ENCODE measurements at places on chromosomes 1 and 21.
A peak's percentile ranks its signal among the peaks of the same experiment; 100 is the strongest.

- DNase-seq = peak; percentile 17
These were observed 756 bp downstream of the ANKRD13C start for GRCh38 chr1:70353601-70354331.

DNA sequence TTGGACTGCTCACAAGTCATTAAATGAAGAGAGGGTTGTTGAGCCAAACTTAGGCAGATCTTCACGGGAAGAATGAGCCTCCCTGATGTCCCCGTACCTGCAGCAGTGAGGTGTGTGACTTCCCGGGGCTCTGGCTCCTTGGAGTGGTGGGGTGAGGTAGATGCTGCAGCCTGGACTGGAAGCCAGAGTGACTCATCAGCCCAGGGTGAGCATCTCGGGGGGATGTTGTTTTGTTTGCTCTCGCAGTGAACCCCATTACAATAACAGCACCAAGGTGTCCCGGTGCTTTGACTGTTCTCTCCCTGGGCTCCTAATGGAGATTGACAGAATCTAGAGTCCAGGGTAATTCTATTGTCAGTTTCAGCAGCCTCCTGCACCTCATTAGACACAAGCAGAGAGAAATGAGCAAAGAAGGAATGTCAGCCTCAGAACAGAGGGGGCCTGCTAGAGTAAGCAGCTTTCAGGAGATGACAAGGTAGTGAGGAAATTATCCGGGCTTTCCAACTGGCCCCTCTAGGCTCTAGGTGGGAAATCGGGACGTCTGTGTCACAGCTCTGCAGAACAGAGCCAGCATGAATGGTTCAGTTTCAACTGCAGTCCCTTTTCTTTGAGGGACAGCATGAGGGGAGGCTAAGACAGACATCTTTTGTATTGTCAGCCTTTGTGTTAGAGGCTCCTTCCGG lies 36.0 kb upstream of the LRRN2 start:
- no peak for DNase-seq

DNA sequence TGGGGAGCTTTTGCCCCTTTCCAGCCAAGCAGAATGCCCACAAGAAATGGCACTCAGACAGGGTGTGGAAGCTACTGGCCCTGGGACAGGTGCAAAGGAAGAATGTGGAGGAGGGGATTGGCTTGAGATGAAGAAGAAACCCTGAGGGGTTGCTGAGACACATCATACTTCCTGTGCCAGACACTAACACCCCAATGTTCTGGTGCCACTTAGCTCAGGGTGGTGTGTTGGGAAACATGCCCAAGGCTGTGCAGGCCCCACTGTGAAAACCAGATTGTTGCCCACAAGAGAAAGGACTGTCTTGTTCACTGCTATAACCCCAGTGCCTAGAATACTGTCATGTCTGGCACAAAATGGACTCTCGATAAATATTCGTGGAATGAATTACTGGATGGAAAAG lies 9.9 kb upstream of the PAQR6 start:
- DNase-seq = no peak

- no peak for DNase-seq
These were observed at the start of gene SHISAL2A for GRCh38 chr1:52632732-52633290. TSS of gene SHISAL2A (plus strand) at chr1:52633168. CDS start at chr1:52633494, 326 bp downstream.

- no peak for DNase-seq
These were observed 29.4 kb upstream of the POU3F1 start for GRCh38 chr1:38076038-38076437.

DNA sequence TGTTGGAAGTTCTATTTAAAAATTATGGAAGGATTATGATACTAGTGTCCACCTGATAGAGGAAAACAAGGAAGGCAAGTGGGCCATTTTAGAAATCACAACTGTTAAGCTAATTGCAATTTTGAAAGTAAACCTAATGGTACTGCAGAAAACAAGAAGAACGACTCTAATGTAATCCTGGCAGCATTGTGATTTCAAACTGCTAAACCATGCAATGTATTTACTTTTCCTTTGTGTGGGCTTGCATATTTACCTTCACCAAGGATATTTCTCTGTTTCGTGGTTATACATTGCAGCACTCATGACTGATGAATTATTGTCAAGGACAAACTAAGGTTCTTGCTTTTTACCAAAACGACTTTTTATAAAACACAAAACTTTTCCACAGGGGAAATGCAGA lies 88.1 kb downstream of the TM2D1 start:
- no peak for DNase-seq

- DNase-seq = no peak
These were observed 36.2 kb upstream of the C1QA start for GRCh38 chr1:22600071-22600816.

DNA sequence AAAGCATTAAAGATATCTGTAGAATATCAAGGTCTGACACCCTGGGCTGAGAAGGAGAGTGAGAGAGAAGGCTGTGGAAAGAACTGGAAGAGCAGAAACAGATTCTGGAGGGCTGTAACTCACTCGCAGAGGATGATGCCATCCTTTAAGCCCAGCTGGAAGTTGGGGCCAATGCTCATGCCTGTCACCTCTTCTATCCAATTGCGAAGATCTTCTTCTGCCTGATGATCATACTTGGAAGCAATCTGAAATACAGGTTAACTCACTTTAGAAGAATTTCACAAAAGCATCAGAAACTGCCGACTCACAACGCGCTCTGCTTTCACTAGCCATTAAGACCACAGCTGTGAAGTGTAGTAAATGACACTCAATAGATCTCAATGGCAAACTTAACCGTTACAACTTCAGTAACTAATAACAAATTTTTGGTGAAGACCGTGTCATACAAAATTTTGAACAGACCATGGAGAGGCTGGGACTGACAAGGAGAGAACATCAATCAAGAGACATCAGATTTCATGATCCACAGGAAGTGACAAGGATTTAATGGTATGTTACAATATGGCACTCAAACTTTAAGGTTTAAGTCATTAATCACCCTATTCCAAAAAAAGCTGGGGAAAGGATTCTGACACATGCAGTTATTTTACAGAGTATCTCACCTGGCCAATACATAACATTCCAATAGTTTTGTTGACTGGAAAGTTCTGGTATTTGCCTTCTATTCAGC lies 23.5 kb downstream of the CNN3 start:
- no peak for DNase-seq

- DNase-seq = no peak
These were observed 37.1 kb downstream of the EIF4G3 start for GRCh38 chr1:21139601-21140000.

- DNase-seq = peak; percentile 43
These were observed 50.8 kb upstream of the CLIC4 start for GRCh38 chr1:24694380-24694843.

DNA sequence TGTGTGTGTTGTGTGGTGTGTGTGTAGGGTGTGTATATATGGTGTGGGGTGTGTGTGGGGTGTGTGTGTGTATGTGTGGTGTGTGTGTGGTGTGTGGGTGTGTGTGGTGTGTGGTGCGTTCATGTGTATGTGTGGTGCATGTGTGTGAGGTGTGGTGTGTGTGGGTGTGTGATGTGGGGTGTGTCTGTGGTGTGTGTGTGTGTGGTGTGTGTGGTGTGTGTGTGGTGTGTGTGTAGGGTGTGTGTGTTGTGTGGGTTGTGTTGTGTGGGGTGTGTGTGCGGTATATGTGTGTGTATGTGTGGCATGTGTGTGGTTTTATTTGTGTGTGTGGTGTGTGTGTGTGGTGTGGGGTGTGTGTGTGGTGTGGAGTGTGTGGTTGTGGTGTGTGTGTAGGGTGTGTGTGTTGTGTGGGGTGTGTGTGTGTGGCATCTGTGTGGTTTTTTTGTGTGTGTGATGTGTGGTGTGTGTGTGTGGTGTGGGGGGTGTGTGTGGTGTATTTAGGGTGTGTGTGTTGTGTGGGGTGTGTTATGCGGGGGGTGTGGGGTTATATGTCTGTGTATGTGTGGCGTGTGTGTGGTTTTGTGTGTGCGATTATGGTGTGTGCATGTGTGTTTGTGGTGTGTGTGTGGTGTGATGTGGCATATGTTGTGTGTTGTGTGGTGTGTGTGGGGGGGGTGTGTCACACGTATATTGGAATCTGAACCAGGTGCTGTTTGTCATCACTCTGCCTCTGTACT lies 17.1 kb upstream of the ZBTB21 start:
- DNase-seq = no peak

GRCh38 chr1:233940908-233941307 lies 36.4 kb downstream of the SLC35F3 start:
- DNase-seq = no peak

GRCh38 chr1:172359491-172359999 lies 60.9 kb upstream of the C1orf105 start:
- DNase-seq = no peak

GRCh38 chr1:175893192-175893591 lies 149.8 kb upstream of the TNR start:
- DNase-seq = no peak

GRCh38 chr1:54069791-54070170 lies 16.4 kb downstream of the TCEANC2 start:
- no peak for DNase-seq

- no peak for DNase-seq
These were observed 92.7 kb downstream of the RGS2 start for GRCh38 chr1:192901500-192901899.

- peak; percentile 19 for DNase-seq
These were observed 5.7 kb upstream of the PPM1J start for GRCh38 chr1:112720800-112721199.

DNA sequence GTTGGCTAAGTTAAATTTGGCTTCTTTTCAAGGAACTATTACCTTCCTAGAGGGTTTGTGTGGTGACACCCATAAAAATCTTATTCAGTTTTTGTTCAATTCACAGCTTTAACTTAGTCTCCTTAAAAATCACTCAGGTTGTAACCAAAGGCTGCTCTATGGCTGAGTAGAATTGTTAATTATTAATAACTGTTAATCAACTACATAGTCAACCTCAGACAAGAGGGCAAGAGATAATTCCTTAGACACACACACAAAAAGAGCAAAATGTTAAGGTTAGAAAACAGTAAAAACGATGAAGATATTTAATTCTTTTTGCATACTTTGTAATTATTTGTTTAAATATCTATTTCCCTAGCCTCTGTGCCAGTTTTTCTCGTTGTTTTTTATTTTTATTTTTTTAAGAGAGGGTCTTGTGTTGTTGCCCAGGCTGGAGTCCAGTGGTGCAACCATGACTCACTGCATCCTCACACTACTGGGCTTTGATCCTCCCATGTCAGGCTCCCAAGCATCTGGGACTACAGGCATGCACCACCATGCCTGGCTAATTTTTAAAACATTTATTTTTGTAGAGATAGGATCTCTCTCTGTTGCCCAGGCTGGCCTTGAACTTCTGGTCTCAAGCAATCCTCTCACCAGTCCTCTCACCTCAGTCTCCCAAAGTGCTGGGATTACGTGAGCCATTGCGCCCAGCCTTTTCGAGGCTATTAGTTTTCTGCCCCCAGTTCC lies 215.2 kb downstream of the DISC1 start:
- no peak for DNase-seq

- peak; percentile 30 for DNase-seq
These were observed 41.1 kb downstream of the CACHD1 start for GRCh38 chr1:64511044-64511443.

- DNase-seq = peak; percentile 32
These were observed 12.3 kb upstream of the PADI1 start for GRCh38 chr1:17192394-17193221.

GRCh38 chr21:44802396-44803153 lies 955 bp upstream of the UBE2G2 start:
- peak; percentile 40 for DNase-seq

DNA sequence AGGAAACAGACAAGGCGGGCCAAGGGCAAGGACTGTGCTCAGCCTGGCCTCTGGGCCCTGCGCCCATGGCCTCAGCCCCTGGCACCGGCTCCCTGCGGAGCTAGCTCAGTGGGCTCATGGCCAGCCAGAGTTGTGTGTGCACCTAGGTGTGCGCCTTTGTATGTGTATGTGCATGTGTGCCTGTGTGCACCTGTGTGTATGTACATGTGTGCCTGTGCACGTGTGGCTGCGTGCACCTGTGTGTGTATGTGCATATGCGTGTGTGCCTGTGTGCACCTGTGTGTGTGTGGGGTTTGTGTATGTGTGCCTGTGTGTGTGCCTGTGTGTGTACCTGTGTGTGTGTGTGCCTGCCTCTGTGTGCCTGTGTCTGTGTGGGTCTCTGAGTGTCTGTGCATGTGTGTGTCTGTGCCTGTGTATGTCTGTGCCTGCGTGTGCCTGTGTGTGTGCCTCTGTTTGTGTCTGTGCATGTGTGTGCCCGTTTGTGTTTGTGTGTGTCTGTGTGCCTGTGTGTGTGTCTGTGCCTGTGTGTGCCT lies 7.4 kb downstream of the GPR137B start:
- DNase-seq = no peak

GRCh38 chr1:227111782-227112181 lies 171.7 kb downstream of the COQ8A start:
- no peak for DNase-seq

GRCh38 chr1:201593200-201593921 lies 54.4 kb downstream of the NAV1 start:
- peak; percentile 96 for DNase-seq

DNA sequence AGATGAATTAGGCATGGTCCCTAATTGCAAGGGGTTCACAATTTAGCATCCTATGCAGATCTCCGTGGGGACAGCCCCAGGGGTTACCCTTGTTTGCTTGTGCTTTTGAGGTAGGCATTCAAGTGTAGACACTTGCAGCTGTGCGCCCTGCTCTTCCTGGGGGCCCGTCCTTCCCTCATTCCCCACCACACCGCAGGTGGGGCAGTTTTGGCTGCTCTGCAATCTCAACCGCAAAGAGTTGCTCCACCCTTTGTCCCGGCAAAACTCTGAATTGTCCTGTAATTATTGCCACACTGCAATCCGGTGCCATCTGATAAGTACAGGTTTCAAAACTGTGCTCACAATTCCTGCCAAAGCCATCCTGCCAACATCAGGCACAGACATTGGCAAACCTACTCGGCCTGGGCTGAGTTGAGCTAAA lies 65.4 kb upstream of the LYST start:
- DNase-seq = peak; percentile 73

GRCh38 chr1:91555074-91555730 lies 54.6 kb downstream of the CDC7 start:
- DNase-seq = no peak
